AG09309 (cell line): ENCODE measurements at places on chromosomes 6 and 20.

- DNase-seq = no peak
These were observed 193.8 kb upstream of the PRSS16 start for GRCh38 chr6:27053738-27054137.

GRCh38 chr6:68975816-68976215 is 340.7 kb downstream of the ADGRB3 start:
- DNase-seq = no peak

DNA sequence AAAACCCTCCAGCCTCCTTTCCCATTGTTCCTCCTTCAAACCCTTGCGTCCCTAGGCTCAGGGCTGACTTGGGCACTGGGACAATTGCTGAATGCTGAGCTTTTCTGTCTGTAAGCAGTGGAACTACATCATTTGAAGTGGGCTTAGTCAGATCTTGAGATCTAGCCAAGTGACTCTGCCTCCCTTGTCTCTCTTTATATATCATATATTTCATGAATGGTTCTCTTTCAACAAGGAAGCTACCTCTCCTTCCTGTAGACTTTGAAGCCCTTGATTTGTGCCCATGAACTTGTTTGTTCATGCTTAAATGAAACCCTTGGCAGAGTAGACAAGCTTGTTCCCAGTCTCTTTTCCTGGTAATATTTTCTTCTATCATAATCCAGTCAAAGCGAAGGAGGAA is 60.0 kb upstream of the KIF13A start:
- no peak for DNase-seq

DNA sequence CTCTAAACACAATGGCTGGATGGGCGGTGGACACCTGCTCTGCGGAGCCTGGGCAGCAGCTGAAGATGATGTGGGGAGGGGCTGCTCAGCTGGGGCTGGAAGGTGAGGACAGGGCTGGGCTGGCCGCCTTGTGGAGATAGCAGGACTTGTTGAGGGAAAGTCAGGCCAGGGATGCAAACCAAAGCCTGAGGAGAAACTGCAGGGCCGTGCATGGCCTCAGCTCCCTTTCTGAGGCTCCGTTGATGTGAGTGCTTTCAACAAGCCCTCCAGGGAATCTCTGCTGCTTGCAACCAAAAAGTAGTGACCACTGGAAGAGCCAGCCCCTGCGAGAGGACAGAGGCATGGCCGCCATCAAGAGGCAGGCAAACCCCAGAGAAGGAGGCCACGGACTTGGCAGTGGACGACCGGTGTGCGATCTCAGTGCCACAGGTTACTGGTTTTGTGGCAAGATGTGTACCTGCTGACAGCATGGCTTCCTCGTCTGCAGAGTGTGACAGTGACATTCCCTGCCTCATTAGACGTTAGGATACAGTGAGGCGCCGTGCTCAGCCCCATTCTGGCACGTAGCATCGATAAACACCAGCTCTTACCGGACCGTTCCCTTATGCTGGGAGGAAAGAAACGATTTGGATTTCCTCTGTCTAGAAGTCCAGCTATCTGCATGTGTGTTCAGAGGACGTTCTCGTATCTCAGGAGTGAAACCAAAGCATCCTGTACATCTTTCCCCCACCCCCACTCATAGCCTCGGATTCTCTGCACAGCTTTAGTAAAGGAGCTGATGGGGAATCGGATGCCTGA is 37.9 kb downstream of the ERMARD start:
- no peak for DNase-seq

- no peak for DNase-seq
These were observed 127.0 kb downstream of the PHACTR3 start for GRCh38 chr20:59731376-59731775.

DNA sequence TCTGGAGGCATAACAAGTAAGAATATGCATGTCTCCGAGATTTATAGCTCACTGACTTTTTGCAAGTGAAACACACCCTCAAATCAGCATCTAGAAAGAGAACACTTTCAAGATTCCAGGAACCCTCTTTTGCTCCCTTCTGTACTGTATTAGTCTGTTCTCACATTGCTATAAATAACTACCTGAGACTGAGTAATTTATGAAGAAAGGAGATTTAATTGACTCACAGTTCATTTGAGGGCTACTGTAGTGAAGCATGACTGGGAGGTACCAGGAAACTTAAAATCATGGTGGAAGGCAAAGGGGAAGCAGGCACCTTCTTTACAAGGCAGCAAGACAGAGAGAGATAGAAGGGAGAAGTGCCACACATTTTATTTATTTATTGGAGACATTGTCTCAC is 269.9 kb downstream of the UTRN start:
- no peak for DNase-seq

GRCh38 chr6:20432692-20433091 is 31.0 kb downstream of the E2F3 start:
- DNase-seq = no peak

GRCh38 chr6:33759887-33760629 is 13.4 kb upstream of the IP6K3 start:
- no peak for DNase-seq

DNA sequence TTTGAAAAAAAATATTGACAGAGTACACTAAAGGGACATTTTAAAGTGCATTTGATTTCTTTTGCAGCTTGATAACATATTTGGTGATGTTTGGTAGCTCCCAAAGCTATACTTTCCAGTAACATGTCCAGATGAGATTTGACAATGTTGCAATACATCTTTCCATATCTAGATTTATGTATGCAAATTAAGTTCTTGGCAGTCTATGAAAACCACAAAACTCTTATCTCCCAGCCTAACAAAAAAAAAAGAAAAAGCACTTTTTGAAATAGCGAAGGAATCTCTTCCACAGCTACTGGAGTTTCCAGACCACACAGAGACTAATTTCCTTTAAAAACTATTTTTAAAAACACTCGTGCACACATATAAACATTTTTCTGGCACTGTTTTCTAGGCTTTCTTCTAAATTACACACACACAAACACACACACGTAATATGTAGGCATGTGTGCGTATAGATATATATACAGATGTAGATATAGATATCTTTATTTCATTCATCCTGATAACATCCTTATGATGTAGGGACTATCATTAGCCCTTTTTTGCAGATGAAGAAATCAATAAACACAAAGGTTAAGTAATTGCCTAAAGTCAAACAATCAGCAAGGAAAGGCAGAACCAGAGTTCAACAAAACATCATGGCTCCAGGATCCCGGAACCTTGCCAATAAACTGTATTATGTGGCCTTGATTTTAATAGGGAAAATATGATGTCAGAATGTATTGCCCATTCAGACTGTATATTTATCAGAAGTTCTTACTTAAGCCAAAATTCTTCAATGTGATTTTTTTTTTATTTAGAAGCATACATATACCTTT is 93.3 kb downstream of the ADGRB3 start:
- DNase-seq = no peak

- DNase-seq = no peak
These were observed 2.7 kb upstream of the LY6G5C start for GRCh38 chr6:31683591-31683990.

DNA sequence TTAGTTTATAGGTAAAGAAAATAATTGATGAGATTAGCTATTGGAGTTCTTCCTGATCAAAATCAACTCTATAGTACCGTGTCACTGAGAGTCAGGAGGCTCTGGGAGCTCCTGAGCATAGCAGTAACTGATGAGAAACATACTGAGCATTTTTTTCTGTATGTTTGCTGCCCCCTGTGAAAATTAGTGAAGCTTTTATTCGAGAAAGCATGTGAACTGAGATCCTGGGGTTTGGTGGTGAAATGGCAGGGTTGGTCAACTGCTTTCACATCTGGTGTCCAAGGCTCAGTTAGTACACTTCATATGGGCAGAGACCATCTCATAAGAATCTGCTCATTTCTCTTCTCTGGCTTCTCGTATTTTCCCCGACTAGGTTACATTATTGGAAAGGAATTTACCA is 4.1 kb upstream of the ABT1 start:
- DNase-seq = no peak

DNA sequence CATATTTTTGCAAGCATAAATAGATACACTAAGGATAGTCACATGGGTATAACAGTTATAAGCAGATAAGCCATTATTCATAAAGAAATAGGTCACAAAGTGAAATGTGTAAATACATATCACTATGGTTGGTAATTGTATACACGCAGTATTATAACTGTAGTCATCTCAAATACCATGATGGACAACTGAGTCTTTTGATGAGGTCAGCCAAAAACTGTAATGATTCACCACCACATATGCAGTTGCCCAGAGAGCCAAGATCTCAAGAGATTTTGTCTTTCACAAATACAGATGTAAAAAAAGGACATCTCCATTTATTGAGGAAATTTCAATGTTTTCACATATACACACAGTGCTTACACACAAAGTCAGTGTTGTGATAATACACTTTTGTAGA is 28.3 kb downstream of the ZNF292 start:
- no peak for DNase-seq

GRCh38 chr6:140988780-140989179 is 1143.9 kb upstream of the GJE1 start:
- DNase-seq = peak; percentile 64

GRCh38 chr6:10478187-10479040 is 42.7 kb upstream of the GCNT2 start:
- DNase-seq = no peak

DNA sequence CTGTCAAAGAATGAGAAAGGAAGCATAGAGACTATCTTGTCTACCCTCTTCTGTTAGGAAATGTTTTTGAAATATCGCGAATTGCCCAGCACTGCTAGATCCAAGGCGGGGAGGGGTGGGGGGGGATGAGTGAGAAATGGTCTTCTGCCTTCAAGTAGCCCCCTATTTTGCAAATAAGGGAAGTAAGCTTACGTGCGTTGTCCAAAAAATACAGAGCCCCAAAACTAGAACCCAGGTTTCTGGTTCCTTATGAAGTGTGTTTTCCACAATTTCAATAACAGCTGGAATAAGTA is 923 bp upstream of the ILRUN start:
- no peak for DNase-seq

DNA sequence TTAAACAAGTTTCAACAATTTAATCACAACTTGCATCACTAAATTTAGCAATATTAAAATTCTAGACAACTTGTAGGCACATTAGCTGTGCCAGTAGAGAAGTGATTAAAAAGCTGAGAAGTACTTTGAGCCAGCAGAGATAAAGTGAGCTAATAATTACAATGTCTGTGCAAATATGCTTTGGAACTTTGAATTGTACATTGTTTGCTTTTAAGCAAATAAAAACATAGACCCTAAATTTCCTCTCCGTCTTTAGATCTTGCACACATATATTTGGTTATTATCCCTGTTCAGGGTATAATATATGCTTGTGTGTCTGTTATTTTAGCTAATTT is 44.2 kb upstream of the DEFB112 start:
- DNase-seq = no peak

GRCh38 chr6:41679696-41680095 is 41.4 kb downstream of the MDFI start:
- no peak for DNase-seq

DNA sequence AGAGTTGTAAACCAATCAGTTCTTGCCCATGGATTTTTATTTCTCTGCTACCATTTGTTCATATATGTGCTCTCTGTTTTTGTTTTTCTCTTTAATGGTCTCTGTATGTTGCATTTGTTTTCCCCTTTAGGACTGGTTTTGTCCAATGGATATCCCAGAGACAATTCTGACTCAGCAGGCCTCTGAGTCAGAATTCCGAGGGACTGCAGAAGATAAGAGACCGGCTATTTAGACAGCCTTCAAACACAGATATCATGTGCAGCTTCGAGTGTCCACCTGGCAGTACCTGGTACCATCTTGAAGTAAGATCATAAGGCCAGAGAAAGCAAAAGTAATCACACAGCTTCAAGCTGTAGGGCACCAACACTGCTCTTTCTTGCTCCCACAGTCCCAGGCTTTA is 125.5 kb downstream of the ELOVL4 start:
- no peak for DNase-seq

DNA sequence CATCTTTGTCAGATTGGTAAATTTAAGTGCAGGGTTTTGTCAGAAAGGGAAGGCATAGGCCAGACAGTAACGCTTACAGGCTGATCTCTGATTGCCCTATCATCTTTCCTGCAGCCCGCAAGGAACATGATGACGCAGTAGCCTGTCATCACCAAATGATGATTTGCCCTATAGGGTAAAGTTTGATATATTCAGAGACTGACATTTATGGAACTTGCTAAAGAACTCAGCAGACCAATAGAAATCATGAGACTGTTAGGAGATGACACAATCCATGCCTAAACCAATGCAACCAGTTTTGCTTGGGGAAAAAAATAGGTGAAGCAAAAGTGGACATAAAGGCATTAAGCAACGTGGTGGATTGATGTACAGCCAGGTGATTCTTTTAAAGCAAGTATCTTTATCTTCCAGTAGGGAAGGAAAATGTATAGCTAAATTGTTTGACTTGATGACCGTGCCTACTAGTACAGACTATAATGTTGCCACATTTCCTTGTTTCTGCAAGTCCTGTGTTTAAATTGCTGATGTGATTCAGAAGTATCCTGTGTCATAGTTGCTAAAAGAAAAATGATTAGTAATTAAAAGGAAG is 2.4 kb downstream of the NUS1 start:
- no peak for DNase-seq

GRCh38 chr6:169960521-169960885 is 209.1 kb downstream of the ERMARD start:
- no peak for DNase-seq
